ENCODE measurements at places on chromosomes 12 and 14. TPM values are rescaled to one million over a fixed set of nuclear protein-coding genes. Genes with fewer than 3 reads are reported as not detected.

Gene CCNT1
- 38.7 TPM for total RNA-seq

Gene POTEG
- not detected for total RNA-seq

Gene PWP1
- total RNA-seq, result 23.8 TPM

GRCh38 chr14:102234331-102235264 lies 70.4 kb downstream of the MOK start:
- no peak for DNase-seq

DNA sequence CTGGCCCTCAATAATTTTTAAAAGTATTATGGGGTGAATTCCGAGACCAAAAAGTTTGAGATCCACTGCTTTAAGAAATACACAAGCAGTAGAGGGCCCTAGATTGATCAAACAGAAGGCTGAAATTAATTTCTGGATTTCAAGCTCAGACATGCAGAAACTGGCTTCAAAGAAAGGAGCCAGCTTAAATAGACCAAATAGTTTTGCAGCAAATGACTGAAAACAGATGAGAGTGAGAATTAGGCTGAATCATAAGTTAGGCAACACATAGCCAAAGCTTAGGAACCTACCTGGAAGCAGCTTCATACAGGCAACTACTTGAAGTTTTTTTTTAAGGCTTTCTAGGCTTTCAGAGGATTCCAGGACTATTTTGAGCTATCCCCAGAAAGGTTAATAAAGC lies 12.4 kb downstream of the ATF7 start:
- DNase-seq, result no peak
